Fibroblast of skin of abdomen (primary cell): ENCODE measurements at places on chromosomes 1 and 21.

DNA sequence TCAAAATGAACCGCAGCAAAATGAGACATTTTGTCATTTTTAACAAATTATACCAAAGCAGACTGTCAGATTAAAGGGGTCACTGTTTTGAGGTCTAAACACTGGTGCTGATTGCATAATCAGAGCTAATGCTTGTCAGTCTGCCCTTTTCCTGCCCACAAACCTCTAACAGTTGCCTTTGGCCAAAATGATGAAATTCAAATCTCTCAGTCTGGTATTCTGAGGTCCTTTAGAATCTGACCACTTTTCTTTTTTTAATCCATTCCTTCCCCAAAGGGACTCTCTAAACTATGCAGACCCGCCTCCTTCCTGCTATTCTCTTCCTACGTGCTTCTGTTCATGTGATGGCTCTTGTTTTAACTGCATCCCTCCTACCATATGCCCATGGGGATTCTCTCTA, 145.2 kb upstream of the SPATA6 start:
- peak; percentile 71 for DNase-seq

- peak; percentile 6 for DNase-seq
These were observed 543 bp upstream of the MARK1 start for GRCh38 chr1:220527279-220527907.

- DNase-seq, result peak; percentile 43
These were observed 7.5 kb downstream of the MINDY1 start for GRCh38 chr1:150999051-150999674.

- no peak for DNase-seq
These were observed 38.5 kb upstream of the TDRD10 start for GRCh38 chr1:154463512-154463990.

GRCh38 chr21:17576080-17576835, 36.4 kb downstream of the BTG3 start:
- DNase-seq, result no peak

GRCh38 chr1:180288940-180289339, 58.9 kb downstream of the LHX4 start:
- no peak for DNase-seq

DNA sequence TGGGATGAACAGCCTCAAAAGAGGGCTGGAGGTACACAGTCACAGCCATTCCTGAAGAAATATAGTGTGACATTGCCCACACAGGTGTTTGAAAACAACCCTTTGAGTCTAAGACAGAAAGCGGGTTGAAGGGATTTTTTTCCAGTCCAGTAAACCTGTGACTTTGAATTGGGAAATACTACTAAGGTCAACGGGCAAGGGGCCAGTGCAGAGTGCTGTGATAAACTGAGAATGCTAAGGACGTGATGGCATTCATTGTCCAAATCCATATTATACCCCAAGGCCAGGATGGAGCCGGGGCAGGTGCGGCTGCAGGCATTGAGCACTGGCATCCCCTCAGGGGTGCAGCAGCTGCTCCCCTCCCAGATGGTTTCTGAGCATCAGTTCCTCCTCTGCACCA, 36.6 kb downstream of the KIAA0040 start:
- DNase-seq, result no peak

- DNase-seq, result no peak
These were observed 289.1 kb upstream of the PLD5 start for GRCh38 chr1:242813490-242814091.

DNA sequence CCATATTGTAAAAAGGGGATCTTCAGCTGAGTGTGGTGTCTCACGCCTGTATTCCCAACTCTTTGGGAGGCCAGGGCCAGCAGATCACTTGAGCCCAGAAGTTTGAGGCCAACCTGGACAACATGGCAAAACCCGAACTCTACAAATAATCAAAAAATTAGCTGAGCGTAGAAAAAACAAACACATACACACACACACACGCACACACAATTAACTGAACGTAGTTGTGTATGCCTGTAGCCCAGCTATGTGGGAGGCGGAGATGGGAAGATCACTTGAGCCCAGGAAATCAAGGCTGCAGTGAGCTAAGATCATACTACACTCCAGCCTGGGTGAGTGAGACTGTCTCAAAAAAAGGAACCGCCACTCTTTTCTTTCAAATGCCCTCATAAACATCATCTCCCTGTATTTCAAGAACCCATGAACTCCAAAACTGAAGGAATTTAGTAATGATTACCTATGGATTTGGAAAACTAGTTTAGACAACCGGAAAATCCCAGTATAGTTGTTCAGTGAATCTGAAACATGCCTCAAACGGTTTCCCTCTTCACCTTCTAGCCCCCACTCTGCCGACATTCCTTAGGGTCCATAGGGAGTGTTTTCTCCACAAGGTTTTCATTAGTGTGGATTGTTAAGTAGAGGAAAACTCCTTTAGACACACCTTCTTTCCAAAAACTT, 4.5 kb downstream of the TXNIP start:
- no peak for DNase-seq

GRCh38 chr1:206798384-206798996, 26.2 kb upstream of the IL10 start:
- no peak for DNase-seq

DNA sequence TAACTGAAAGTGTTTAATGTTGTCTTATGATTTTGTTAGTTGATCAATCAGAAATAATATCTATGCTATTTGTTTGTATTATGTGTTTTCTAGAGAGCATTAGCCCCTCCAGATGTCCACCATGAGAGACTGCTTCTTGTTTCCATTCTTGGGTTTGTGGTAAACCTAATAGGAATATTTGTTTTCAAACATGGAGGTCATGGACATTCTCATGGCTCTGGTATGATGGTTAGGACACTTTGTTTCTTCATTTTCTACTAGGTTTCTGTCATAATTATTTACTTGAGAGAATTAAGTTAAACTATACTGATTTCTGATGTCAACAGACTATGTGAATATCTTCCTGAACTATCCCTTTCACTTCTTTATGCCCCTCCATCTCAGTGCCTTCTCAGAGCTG, 16.1 kb downstream of the SLC30A7 start:
- DNase-seq, result no peak

- peak; percentile 51 for DNase-seq
These were observed 392.5 kb upstream of the PTBP2 start for GRCh38 chr1:96329121-96329520.

GRCh38 chr1:220768126-220768601, 18.5 kb upstream of the MTARC1 start:
- no peak for DNase-seq

DNA sequence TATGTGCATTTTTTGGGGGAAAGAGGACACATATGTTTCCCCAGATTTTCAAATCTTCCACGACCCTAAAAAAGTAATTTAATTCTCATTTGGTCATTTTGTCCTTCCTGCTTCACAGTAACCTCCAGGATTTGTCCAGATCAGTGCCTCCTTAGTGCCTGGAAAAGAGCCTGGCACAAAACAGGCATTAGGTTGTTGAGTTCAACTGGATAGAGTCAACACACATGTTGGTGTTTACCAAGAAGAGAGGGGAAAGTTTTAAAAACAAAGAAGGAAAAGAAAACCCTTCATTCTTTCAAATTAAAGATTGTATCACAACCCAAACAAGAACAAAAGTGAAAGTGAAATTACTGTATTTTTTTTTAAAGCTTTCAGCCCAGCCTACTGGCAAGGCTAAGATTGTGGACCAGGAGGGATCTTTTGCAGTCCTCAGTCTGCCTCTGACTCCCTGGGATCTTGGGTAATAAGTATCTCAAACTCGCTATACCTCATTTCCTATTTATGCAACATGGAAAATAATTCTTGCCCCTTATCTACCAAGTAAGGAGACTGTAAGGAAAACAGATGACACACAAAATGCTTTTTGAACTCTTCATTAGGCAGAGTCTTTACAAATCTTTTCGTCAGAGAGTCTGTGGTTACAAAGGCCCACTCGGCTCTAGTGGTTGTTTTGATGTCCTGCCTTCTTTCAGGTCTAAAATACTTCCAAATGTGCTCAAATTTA, 57.8 kb downstream of the ZNF281 start:
- peak; percentile 99 for DNase-seq

DNA sequence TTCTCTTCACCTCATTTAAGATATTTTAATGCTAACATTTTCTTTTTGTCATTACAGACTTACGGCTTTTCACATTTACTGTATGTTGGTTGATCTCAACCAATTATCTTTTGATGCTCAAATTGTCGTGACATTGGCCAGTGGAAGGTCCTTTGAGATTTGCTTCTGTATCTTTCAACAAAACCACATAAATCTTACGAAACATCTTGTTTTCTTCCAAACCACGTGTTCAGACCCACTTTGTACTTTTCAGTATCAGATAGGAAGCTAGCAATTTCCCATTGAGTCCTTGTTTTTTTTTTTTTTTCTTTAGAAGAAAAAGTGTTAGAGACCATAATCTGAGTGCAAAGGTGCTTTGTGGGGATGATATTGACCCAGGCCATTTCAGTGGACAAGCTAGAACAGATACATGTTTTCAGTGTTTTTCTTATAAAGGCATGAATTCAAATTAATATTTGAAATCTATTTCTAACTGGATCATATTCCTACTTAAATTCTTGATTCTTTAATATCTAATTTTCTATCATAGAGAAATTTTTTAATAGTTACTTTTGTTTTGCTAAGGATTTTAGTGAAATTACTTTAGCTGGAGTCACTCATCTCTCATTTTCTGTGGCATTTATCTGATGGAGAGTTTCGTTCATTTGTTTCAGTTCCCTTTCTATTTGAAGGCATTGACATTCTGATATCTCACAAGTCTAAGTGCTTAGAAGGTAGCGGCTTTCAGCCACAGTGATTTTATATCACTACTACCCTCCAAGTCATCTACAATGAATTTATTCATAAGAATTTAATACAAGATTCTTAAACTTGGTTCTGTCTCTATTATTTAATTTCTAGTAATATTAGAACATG, 26.7 kb downstream of the ATG4C start:
- DNase-seq, result no peak

- no peak for DNase-seq
These were observed 8.5 kb downstream of the DIO1 start for GRCh38 chr1:53902235-53903138.

GRCh38 chr1:160108888-160109662, 6.5 kb upstream of the ATP1A2 start:
- peak; percentile 40 for DNase-seq

DNA sequence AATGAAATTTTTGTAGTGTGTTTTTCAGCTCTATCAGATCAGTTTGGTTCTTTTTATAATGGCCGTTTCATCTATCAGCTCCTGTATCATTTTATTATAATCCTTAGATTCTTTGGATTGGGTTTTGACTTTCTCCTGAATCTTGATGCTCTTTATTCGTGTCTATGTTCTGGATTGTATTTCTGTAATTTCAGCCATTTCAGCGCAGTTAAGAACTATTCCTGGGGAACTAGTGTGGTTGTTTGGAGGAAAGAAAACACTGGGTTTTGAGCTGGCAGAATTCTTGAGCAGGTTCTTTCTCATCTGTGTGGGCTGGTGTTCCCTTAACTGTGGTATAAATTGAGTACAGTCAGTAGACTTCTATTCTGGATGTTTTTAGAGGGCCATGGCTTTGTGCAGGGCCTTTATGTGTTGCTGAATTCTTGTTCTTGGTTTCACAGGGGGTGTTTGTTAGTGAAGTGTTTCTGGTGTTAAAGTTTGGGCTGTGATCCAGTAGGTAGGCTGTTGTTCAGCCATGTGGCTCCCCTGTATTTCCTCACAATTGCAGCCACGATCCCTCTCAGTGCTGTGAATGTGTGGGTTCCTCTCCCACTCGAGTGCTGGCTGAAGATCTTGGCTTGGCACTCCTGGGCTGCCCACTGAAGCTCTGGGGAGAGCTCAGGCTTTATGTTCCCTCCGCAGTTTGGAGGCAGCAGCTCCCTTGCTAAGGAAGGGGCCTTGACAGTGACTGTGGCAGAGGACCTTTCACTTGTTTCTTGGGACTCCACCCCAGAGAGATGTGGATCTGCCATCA, 56.0 kb upstream of the CCDC190 start:
- DNase-seq, result no peak
